Muscle of leg (tissue), 16 donors: ENCODE measurements at places on chromosomes 3 and 15. TPM values are rescaled to one million over a fixed set of nuclear protein-coding genes. Genes with fewer than 3 reads are reported as not detected.
A peak's percentile ranks its signal among the peaks of the same experiment; 100 is the strongest.

The SERINC4 gene
- total RNA-seq: 0.18 TPM

The ACTRT3 gene
- 3.4 TPM for total RNA-seq

The ROPN1B gene
- total RNA-seq: not detected

The THAP10 gene
- total RNA-seq: 1.5 TPM

The GOLGA8G gene
- not detected for total RNA-seq

The CX3CR1 gene
- 1.5 TPM for total RNA-seq

The CFAP100 gene
- not detected for total RNA-seq

The GUCA1C gene
- not detected for total RNA-seq

The APEH gene
- 56.6 TPM for total RNA-seq

The CLRN1 gene
- total RNA-seq: 0.18 TPM

The TIGIT gene
- 0.09 TPM for total RNA-seq

The TEX55 gene
- not detected for total RNA-seq

DNA sequence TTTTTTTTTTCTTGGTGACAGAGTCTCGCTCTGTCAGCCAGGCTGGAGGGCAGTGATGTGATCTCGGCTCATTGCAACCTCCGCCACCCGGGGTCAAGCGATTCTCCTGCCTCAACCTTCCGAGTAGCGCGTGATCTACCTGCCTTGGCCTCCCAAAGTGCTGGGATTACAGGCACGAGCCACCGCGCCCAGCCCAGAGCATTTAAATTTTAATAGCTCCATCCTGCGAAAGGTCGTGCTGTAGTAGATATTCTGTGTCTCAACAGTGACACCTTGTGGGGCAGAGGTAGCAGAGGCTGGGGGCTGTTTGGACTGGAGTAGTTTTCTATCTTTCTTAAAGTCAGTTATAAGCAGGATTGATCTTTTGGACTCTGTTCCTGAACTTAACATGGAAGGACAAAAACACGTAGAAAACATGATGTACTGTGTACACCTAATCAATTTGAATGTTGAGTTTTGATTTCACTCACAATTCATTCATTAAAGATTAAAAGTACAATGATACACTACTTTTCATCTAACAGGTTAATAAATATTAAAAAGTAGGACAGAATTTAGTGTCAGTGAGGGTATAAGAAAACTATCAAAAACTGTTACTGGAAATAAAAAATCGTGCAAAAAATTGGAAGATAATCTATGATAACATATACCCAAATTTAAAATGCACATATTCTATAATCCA, 11.0 kb upstream of the PDCD6IP start:
- no peak overlapping the region for H3K27ac ChIP-seq
- peak; percentile 75 for DNase-seq
- H3K4me3 ChIP-seq: no peak overlapping the region
- H3K36me3 ChIP-seq: no peaks in the 10 kb centered on the region
- peaks cover 2% of the 10 kb centered on the region for H3K27me3 ChIP-seq

GRCh38 chr3:23865595-23866396, 51.0 kb downstream of the NKIRAS1 start:
- DNase-seq: peak; percentile 83
- peaks cover 4% of the 10 kb centered on the region for H3K36me3 ChIP-seq
- peaks cover 19% of the 10 kb centered on the region for H3K4me1 ChIP-seq
- H3K4me3 ChIP-seq: no peak overlapping the region
- no peaks in the 10 kb centered on the region for H3K27me3 ChIP-seq

DNA sequence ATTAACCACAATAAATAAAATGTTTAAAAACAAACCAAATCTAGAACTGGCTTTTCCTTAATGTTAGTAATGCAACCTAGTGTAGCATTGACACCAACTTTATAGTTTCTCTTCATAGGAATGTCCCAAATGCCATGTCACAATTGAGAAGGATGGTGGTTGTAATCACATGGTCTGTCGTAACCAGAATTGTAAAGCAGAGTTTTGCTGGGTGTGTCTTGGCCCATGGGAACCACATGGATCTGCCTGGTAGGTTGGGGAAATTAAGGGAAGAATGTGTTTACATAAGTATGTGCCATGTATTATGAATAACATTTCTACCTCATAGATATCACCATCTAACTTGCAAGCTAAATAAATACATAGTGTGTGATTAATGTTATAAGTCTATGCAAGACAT, 84.4 kb upstream of the GOLGA6B start:
- H3K27ac ChIP-seq: no peak overlapping the region
- no peaks in the 10 kb centered on the region for H3K4me1 ChIP-seq
- DNase-seq: no peak
- no peak overlapping the region for H3K4me3 ChIP-seq
- H3K27me3 ChIP-seq: no peaks in the 10 kb centered on the region

- no peaks in the 10 kb centered on the region for H3K4me1 ChIP-seq
- no peak for DNase-seq
- H3K27me3 ChIP-seq: no peaks in the 10 kb centered on the region
- no peaks in the 10 kb centered on the region for H3K36me3 ChIP-seq
- H3K27ac ChIP-seq: no peak overlapping the region
Measured at GRCh38 chr3:173789530-173790162, 392.1 kb downstream of the NLGN1 start.

GRCh38 chr15:60667190-60667868, 188.4 kb upstream of the ICE2 start:
- DNase-seq: no peak
- H3K4me1 ChIP-seq: no peaks in the 10 kb centered on the region
- no peaks in the 10 kb centered on the region for H3K36me3 ChIP-seq

DNA sequence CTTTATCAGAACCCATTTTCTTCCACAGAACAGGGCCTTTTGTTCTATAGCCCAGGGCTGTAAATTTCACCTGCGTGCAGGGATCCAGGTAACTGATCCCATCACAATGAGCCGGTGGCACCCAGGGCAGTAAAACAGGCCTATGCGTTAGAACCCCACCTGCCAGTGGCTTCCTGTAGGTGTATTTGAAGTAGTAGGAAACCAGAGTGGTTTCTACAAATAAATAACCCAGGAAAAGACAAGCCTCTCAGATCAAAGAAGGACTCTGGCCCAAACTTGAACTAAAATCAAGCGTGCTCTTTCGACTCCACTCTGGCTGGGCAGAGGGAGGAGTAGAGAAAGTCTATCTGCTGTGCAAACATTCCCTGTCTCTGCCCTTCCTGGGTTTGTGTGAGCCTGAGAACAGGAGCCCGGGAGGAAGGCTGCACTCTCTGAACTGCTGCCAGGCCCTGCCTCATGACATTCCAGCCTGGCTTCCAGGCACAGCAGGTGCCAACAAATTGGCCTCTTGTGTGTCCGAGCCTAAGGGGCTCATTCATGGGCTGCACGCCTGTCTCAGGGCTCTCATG, 77.7 kb downstream of the CEMIP start:
- peak; percentile 83 for DNase-seq
- H3K36me3 ChIP-seq: no peaks in the 10 kb centered on the region
- H3K27ac ChIP-seq: no peak overlapping the region

GRCh38 chr15:80500021-80500420, 95.8 kb downstream of the ARNT2 start:
- no peak overlapping the region for H3K27ac ChIP-seq
- H3K36me3 ChIP-seq: no peaks in the 10 kb centered on the region
- peaks cover 36% of the 10 kb centered on the region for H3K4me1 ChIP-seq

- no peak overlapping the region for H3K27ac ChIP-seq
- DNase-seq: no peak
- no peaks in the 10 kb centered on the region for H3K4me1 ChIP-seq
- H3K4me3 ChIP-seq: no peak overlapping the region
- H3K36me3 ChIP-seq: no peaks in the 10 kb centered on the region
Measured at GRCh38 chr3:17771177-17772017, 29.0 kb upstream of the TBC1D5 start.

DNA sequence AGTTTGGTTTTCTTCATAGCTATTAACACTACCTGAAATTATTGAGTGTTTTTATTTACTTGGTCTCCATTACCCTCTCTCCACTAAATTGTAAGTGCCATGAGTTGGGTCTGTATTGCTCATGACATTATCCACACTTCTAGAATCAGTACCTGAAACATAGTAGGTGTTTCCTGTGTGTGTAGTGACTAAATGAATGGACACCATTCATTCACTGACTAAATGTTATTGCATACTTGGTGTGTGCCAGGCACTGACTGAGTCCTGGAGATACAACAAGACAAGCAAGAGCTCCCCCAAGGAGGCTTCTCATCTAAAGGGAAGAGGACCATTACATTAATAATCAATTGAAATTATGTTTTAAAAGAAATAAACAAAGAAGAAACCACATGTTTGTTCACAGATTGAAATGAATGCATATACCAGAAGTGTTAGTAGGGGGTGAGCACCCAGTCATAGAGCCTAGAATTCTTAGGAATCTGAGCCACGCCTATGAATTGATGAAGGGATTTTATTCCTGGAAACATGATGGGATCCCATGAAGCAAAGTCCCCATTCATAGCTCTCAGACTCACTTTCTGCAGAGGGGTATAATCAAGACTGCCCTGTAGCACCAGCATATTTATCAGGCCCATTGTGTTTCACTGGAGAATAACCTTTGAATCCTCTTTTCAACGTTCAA, 31.7 kb upstream of the ATOSA start:
- H3K4me1 ChIP-seq: no peaks in the 10 kb centered on the region
- no peak overlapping the region for H3K27ac ChIP-seq
- no peaks in the 10 kb centered on the region for H3K36me3 ChIP-seq
- no peak for DNase-seq

DNA sequence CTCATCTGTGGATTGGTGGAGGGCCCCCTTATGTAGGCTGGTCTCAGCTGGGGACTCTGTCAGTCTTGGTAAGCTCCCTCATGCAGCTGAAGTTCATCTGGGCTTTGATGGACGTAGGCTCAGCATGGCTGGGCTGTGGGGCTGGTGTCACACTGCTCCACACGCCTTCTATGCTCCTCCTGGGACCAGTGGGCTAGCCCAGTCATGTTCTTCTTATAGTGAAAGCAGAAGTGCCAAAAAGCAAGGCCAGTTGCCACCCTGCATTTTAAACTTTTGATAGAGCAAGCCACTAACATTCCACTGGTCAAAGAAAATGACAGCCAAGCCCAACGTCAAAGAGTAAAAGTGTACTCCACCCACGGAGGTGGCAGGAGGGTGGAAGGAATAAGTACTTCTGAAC, 165.5 kb downstream of the MEX3B start:
- no peaks in the 10 kb centered on the region for H3K36me3 ChIP-seq
- DNase-seq: no peak
- H3K4me1 ChIP-seq: peaks cover 15% of the 10 kb centered on the region
- H3K27ac ChIP-seq: no peak overlapping the region

DNA sequence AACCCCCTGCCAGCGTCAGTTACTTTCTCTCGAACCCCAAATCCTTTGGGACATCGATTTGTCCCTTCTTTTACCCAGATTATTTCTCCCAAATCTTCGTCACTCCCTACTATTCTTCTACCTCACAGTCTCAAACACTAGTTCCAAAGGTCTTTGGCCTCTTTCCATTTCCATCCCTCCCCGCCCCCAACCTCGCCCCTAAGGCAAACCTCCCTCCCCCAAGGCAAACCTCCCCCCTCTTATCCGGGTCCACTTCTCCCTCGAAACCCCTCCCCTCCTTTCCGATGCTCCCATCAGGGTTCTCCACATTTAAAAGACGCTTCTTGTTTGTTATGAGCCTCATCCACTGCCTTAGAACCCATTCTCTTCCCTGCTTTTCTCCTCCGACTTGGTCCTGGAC, 583 bp downstream of the EAF1 start:
- H3K36me3 ChIP-seq: peaks cover 24% of the 10 kb centered on the region
- H3K4me1 ChIP-seq: peaks cover 19% of the 10 kb centered on the region
- peak overlapping the region; percentile 98 for H3K4me3 ChIP-seq
- H3K27ac ChIP-seq: peak overlapping the region; percentile 11
- no peak for DNase-seq

DNA sequence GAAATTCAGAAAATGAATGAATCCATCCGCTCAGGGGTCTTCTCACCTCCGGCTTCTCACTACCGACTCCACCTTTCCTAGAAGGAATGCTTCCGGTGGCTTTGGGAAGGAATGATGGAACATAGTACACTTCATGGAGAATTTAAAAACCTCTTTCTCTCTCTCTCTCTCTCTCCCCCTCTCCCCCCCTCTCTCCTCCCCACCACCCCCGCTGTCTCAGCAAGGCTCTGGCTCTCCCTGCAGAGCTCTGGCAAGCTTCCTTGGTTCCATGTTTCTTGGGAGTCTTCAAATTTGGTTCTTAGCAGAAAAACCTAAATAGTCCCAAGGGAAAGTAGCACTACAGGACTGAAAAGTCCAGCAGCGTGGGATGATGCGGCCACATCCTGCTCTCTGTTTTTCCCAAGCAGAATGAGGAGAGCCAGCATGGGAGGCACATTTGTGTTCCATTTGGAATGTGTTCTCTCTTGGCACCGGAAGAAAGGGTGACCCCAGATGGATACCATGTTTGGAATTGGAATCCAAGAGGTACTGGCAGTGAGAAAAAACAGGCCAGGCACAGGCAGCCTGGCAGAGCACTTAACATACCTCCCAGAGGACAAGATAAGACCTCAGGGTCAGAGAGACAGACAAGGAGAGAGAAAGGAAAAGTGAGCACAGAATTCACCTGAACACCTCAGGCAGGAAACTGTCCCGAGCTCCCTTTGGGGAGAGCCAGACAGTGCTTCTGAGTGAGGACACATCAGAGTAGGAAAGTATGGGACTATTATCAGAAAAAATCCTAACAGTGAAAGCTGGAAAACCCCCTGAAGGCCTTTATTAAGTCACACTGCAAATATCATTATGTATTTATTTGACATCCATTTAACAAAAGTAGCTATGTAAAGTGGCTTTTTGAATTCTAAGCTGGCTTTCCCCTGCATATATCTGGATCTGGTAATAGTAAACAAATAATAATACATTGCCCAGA, at the start of gene POPDC2:
TSS of gene POPDC2 (minus strand) at position 116 of the 967 bp plus-strand sequence. CDS start 166 bp downstream, outside the sequence.
- H3K4me3 ChIP-seq: peak within 1 kb of the TSS; percentile 36
- H3K27ac ChIP-seq: peak within 1 kb of the TSS; percentile 44
- H3K27me3 ChIP-seq: no peaks in the 10 kb centered on the region
- DNase-seq: peak; percentile 64
- H3K4me1 ChIP-seq: peaks cover 32% of the 10 kb centered on the region

- DNase-seq: peak; percentile 49
- peaks cover 18% of the 10 kb centered on the region for H3K4me1 ChIP-seq
- no peaks in the 10 kb centered on the region for H3K27me3 ChIP-seq
- no peak overlapping the region for H3K4me3 ChIP-seq
- peak overlapping the region; percentile 99 for H3K27ac ChIP-seq
- no peaks in the 10 kb centered on the region for H3K36me3 ChIP-seq
Measured at GRCh38 chr3:61559136-61559731, 2.1 kb upstream of the PTPRG start.

DNA sequence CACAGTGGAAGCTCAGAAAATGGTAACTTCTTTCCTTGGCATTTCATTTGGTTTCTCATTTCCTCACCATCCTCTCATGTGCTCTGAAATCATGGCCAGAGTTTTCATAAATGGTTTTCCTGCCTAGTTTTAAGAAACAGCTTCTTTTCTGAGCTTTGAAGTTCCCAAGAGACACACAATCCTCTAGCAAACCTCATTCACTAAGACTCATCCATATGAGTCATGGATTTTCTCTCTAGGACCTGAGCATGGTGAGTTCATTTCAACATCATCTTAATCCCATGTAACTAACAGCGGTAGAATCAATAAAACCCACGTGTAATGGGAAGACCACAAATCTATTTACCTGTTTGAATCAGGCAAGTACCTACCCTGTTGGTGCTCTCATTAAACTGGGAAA, 274.5 kb upstream of the LRTM1 start:
- H3K27me3 ChIP-seq: no peaks in the 10 kb centered on the region
- H3K27ac ChIP-seq: no peak overlapping the region
- H3K4me3 ChIP-seq: no peak overlapping the region
- peak; percentile 36 for DNase-seq
- no peaks in the 10 kb centered on the region for H3K4me1 ChIP-seq

GRCh38 chr3:24614359-24614758, 119.7 kb upstream of the THRB start:
- H3K27ac ChIP-seq: no peak overlapping the region
- H3K4me1 ChIP-seq: no peaks in the 10 kb centered on the region
- H3K36me3 ChIP-seq: no peaks in the 10 kb centered on the region
- no peak for DNase-seq
